ENCODE measurements at places on chromosomes 2 and 18.

DNA sequence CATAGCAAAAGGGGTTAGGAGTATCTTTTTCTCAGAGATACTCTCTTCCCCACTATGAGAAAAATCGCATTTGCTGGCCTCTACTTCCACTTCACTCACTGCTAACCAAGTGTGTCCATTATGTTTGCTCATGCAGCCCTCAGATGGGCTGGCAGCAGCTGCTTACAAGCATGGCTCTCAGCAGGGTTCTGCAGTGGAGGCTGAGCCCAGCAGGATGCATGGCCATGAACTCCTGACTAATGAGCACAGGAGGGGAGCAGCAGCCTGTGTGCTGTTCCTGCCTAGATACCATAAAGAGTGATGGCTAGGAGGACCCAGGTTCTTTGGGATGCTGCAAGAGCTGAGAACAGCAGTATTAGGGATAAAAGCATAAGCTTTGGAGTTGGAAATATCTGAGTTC lies 316.9 kb upstream of the THSD7B start:
- no peak for DNase-seq

DNA sequence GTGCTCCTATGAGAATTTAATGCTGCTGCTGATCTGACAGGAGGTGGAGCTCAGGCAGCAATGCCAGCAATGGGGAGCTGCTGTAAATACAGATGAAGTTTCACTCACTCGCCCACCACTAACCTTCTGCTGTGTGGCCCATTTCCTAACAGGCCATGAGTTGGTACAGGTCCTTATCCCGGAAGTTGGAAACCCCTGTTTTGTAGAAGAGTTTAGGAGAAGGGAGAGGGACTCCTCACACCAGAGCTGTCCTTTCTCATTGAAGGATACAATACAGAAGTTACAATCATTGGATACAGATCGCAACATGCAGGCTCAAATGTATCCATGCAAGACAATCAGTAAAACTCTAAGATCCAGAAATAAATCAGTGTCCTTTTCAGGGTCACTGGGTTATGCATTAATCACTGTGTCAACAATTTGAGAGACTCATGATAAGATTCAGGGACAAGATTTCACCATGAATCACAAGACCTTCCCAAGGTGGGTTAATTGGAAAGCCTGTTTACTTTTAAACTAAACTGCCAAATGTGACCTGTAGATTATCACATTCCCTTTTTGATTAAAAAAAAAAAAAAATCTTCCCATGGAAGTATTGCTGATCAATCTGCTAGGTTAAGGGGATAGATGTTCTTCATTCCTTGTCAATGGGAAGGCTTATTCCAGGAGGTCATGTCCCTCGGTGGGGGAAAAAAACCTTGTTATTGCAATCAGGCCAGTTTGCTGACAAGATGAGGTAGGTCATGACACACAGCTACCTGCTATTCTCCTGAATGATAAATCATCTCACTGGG lies 97.2 kb downstream of the SP100 start:
- DNase-seq = no peak

DNA sequence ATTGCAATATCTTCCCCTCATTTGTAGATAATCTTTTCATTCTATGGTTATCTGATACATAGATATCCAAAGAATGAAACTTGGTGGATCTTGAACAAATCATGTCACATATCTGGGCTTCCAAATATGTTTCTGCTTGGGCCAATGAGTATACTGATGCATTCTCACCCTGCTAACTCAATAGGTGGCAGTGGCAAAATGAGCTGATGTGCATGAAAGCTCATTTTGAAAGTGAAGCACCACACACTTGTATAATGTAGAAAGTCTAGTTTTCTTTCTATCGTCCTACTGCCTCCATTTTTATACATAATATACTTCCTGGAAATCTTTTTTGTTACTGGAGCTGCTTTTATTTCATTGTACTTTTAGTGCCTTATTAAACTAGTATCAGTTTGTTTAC lies 208.2 kb downstream of the PRKCE start:
- DNase-seq = no peak

- no peak for DNase-seq
Observed at GRCh38 chr2:69693059-69693774, 48.7 kb upstream of the ANXA4 start.

DNA sequence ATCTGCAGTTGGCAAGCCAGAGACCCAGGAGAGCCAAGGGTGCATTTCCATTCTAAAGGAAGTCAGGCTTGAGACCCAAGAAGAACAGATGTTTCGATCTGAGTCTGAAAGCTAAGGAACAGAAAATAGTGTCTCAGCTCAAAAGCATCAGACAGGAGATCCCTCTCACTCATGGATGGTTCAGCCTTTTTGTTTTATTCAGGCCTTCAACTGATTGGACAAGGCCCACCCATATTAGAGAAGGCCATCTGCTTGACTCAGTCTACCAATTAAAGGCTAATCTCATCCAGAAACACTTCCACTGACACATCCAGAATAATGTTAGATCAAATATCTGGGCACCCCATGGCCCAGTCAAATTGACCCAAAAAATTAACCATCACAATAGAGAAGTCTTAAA lies 255.0 kb downstream of the TXNL1 start:
- DNase-seq = no peak

- no peak for DNase-seq
Observed at GRCh38 chr2:134120406-134120732, 133.5 kb upstream of the MGAT5 start.

DNA sequence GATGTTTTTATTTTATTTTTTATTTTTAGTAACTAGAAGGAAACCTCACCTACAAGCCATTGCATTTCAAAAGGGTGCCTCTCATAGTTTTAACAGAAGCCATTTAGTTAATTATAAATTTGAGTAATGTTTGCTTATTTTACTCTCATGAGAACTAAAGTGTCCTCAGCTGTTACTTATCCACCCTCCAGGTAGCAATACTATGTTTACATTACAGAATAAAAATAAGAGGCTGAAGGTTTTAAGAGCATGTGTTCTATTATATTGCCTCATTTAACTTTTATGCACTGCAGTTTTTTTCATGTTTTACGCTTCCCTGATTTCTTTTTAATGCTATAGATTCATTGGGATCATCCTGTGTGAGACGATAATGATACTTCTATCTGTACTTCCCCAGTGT lies 235.5 kb downstream of the THSD7B start:
- peak; percentile 83 for DNase-seq

GRCh38 chr2:190574169-190574568 lies 39.6 kb upstream of the NEMP2 start:
- no peak for DNase-seq

DNA sequence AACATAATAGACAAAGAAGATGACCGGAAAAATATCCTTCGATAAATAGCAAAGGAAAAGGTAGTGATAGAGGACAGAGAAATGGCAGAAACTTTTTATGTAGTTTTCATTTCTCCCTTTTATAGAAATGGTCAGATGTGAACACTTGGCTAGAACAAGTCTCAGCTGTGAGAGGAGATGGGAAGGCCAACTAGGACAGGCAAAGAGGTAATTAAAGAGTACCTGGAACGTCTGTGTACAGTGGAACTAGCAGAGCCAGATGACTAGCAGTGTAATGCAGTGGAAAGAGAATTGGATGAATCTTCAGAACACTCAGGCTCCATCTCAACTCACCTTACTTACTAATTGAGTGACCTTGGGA lies 69.2 kb downstream of the NABP1 start:
- DNase-seq = no peak

- DNase-seq = no peak
Observed at GRCh38 chr2:207458582-207458981, 71.2 kb upstream of the CREB1 start.

DNA sequence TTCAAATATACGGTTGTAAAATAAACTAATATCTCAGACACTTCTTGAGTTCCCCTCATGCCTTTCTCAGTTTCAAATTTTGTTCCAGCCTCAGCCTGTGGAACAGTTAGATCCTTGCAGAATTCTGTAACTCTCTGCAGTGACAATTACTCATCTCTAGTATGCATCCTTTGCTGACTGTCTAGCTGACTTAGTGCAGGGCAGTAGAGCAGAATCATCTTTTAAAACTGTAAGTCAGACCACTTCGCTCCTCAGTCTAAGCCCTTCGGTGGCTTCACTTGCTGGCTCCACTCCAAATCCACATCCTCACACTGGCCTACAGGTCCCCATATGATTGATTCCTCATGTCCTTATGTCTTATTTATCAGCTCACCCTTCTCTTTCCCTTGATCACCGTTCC lies 164.1 kb upstream of the ZSWIM2 start:
- no peak for DNase-seq

- no peak for DNase-seq
Observed at GRCh38 chr18:58788470-58788869, 76.2 kb upstream of the ZNF532 start.

DNA sequence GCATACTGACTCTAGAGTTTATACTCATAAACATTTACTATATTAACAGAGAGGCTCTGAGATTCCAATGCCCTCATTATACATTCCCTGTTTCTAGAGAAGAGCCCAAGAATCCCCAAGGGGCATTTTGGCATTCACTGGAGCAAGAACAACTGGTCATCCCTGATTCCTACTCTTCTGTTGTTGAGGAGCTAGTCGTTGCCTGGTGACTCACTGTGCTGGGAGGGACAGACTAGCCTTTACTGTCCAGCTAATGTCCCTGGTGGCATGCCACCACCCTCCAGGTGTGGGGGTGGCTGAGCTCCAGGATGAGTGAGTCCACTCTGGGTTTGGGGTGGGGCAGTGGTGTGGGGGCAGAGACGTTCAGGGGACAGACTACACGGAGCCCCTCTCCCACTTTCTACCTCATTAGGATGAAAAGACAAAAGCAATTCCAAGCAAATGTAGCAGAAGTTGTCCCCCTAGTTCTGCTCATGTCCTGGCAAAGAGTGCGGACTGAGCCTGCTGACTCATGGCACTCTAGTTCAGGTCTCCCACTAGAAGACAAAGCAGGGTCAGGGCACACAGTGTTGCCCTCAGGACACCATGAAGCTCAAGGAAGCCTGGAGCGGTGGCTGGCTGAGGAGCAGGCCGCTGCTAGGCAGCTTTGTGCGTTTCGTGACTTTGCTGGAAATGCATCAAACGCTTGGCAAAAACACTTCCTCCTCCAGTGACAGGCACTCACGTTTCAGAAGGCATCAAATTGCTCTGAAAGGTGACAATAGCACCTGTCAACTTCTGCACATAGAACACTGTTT lies 49.4 kb downstream of the RHOB start:
- DNase-seq = no peak

DNA sequence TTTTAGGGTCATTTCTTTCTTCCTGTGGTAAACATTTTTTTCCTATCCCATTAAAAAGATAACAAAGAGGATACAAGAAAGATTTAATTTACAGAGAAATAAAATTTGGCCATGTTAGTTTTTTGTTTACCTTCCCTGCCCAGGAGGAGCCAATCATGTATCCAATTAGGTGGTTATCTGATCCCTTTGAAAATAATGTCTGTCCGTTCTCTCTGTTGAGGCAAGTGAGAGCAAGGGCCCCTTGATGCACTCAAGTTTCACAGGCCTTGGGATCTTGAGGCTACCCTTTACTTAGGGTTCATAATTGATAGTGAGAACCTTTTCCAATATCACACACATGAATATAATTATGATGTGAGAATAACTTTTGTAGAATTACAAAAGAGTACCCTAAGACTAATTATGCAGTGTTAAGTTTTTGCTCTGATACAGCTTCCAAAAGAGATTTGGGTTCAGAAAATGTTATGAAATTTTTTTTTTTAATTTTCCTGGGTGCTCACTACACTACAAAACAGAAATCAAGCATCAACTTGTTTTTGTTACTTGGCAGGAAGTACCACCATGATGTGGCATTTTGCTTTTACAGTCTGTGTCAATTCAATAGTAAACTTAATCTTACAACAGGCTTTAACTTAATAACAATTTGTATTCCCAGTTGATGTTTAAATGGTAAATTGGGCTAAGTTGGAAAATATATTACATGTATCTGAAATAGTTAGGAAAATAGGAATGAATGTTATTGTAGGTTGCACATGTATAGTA lies 42.0 kb downstream of the AFTPH start:
- DNase-seq = peak; percentile 27

- DNase-seq = no peak
Observed at GRCh38 chr2:207469451-207469850, 60.3 kb upstream of the CREB1 start.

DNA sequence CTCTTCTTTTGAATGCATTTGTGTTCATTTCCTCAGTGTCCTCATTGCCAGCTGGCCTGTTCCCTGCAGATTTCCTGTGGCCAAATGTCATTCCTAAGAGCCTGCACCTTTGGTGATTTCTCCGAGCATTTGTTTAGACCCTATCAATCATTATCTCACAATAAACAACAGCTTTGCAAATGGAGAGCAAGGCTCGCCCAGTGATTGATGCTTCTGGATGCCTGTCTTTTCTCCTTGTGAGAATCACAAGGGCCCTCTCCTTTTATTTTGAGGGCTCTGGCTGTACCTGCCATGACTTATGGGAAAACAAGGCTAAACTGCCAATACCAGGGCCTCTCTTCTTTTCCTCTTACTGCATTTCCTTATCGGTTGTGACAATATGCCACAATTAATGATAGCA lies 1454.4 kb upstream of the CELF4 start:
- DNase-seq = no peak

DNA sequence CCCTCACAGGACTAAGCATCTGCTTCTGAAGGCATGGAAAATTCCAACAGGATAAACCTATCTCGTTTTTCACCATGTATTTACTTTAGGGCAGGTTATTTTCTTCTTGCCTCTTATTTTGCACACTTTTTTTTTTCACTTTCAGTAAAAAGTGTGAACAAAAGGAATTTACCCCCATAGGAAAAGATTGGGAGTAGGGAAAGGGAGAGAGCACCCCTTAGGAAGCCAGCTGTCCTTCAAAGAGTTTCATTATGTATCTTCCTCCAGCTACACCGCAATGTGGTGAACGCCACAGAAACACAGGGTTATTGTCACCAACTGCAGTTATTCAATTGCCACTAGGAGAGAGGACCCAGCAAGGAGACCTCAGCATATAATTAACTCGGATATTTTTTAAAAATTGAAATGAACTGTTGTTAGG lies 286.2 kb upstream of the VRK2 start:
- DNase-seq = no peak

GRCh38 chr2:222751238-222751637 lies 79.8 kb downstream of the MOGAT1 start:
- DNase-seq = no peak

GRCh38 chr2:74260495-74260894 lies 62.1 kb downstream of the MTHFD2 start:
- DNase-seq = no peak

DNA sequence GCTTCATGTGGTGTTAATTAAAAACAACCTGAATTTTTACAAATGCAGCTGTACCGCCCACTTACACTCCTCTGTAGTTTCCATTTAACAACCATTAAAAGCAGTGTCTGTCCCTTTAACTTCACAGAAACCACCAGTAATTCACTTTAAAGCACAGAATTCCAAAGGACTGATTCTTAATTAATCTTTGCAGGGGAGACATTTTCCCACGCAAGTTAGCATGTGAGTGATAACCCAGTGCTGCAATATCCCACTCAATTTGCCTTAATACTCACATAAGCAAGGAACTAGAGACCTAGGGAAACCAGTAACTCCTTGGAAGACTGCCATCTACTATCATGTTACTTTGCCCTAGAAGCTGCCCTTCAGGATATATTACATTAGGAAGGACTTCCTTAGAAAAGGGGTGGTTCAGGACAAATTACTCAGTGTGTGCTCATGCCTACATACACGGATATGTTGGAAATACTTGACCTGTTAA lies 102.3 kb downstream of the OSR1 start:
- no peak for DNase-seq

Data from NCI-H1105 treated with DMSO at 0.1 percent for 48 hours (cell line).